Left renal pelvis (tissue), 4 donors: ENCODE measurements at places on chromosomes 7 and 10. TPM values are rescaled to one million over a fixed set of nuclear protein-coding genes. Genes with fewer than 3 reads are reported as not detected.

GRCh38 chr10:74305730-74306129 lies 154.7 kb downstream of the ADK start:
- no peak for DNase-seq

GRCh38 chr10:97852840-97853405 lies 3.3 kb downstream of the GOLGA7B start:
- no peak for DNase-seq

GRCh38 chr7:31955641-31956040 lies 114.6 kb downstream of the PDE1C start:
- DNase-seq, result no peak

RBM20 gene
- polyA plus RNA-seq, result 6.3 TPM

DNA sequence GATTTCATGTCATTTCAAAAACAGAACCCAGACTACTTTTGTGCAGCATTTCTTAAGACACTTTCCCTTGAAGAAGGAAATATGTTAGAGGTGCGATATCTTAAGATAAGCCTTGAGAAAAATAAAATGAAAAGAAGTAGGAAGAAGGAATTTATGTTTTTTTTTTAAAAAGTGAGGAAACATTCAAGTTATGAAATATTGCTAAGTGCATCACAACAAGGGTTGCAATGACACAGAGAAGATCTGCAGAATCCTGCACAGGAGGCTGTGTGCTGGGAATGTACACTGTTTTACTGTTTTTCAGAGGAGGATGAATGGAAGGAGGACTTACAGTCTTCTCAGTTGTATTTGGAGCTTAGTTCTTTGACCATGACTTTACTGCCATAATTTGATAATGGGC lies 79.8 kb upstream of the NME8 start:
- no peak for DNase-seq

GRCh38 chr7:2904202-2904601 lies 60.1 kb upstream of the GNA12 start:
- DNase-seq, result peak; percentile 38

GRCh38 chr7:43880596-43880995 lies 11.3 kb upstream of the MRPS24 start:
- no peak for DNase-seq
